ENCODE measurements at places on chromosomes 11 and 22. TPM values are rescaled to one million over a fixed set of nuclear protein-coding genes. Genes with fewer than 3 reads are reported as not detected.

C11orf86 gene
- 577 TPM for polyA plus RNA-seq

AIP gene
- polyA plus RNA-seq, result 92.1 TPM

CD3E gene
- polyA plus RNA-seq, result 6.9 TPM

FAM83F gene
- 8.5 TPM for polyA plus RNA-seq

TP53I11 gene
- 6.8 TPM for polyA plus RNA-seq

SPON1 gene
- 14.1 TPM for polyA plus RNA-seq

DNA sequence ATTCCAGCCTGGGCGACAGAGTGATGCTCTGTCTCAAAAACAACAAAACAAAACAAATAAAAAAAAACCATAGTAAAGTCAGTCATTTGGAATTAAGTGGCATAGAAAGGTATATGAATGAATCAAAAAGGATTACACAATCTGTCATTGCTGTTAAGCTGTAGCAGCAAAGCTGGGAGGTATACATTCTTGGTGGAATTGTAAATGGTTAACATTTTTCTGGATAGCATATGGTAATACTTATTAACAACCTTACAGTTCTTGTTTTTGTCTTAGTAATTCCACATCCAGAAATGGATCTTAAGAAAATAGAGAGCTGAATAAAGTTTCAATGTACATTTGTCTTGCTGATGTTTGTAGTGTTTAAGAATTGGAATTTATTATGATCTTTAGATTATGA, 30.0 kb downstream of the DDX10 start:
- no peak for DNase-seq

GRCh38 chr11:75499423-75500190, 26.1 kb downstream of the GDPD5 start:
- no peak for DNase-seq

- DNase-seq, result peak; percentile 97
Measured at GRCh38 chr22:45246060-45246985, 5.6 kb upstream of the KIAA0930 start.

DNA sequence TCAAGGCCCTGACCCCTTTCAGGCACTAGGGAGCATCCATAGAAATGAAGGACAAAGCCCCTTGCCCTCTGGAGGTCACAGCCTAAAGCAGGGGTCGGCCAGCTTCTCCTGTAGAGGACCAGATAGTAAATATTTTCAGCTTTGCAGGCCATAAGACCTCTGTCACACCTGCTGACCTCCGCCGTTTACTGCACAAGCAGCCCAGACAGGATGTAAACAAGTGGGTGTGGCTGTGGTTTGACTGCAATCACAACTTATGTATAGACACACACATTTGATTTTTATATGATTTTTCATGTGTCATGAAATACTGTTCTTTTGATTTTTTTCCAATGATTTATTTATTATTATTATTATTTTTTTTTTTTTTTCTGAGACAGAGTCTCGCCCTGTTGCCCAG, 34.3 kb downstream of the KIAA1671 start:
- no peak for DNase-seq

DNA sequence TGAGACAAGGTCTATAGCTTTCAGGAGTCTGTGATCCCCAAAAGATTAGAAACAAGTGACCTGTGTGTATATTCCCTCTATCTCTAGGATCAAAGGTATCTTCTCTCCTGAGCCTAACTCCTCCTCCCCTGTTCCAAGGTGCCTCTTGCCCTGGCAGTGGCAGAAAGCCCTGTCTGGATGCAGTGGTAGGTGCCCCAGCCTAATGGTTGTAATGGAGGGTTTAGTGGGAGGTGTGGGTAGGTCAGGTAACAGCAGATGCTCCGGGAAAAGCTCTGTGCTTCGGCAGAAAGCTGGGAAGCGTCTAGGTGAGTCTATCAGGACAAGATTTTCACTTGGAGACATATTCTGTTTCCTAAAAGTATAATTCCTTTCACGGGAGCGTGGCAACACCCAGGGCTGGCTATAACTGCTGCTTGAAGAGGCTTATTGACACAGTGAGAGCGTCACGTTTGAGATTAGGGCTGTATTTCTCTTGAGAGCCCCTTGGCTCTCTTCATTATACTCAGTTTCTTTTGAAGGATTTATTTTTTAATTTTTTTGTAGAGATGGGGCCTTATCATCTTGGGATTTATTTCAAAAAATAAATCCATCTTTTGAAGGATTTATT, 49.5 kb downstream of the PRR5L start:
- DNase-seq, result no peak

DNA sequence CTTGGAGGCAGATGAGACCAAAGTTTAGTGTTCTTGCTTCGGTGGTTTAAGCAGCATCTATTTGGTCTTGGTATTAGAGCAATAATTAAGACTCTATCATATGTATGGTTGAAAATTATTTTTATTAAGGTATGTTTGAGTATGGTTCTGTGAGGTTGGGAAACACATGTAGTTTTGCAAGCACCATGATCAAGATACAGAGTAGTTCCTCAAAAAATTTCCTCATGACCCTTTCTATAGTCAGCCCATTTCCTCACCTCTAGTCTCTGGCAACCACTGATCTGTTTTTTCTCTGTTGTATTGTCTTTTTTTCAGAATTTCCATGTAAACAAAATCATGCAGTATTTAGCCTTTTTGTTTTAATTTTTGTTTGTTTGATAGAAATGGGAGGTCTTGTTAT, 18.4 kb downstream of the MTMR3 start:
- DNase-seq, result no peak

GRCh38 chr11:71145988-71146824, 106.2 kb downstream of the SHANK2 start:
- DNase-seq, result no peak

- no peak for DNase-seq
Measured at GRCh38 chr22:25853078-25853477, 111.1 kb downstream of the MYO18B start.

DNA sequence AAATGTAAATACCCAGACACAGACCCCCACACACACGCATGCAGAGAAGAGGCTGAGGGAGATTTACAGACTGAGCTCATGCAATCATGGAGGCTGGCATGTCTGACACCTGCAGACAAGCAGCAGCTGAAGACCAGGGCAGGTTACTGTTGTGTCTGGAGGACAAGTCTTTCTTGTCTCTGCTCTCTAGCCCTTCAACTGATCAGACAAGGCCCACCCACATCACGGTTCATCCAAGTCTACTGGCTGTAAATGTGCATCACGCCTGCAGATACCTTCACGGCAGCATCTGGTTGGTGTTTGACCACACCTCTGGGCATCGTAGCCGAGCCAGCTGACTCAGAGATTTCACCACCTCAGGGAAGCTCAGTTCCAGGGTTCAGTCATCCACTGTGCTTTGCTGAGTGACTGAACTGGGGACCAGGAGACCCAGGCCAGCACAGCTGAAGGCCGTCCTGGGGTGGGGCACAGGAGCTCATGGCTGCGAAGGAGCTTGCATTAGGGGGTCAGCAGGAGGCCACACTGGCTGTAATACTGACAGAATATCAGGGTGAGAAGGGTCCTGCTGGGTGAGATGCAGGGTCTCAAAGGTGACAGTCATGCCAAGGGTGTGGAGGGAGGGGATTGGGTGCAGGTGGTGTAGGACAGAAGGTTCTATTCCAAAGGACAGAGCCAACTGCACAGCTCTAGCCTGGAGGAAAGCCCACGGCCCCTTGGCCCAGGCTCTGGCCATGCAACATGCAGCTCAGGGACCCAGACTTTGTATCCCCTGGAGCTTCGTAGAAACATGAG, 304.9 kb downstream of the BRD1 start:
- DNase-seq, result no peak

DNA sequence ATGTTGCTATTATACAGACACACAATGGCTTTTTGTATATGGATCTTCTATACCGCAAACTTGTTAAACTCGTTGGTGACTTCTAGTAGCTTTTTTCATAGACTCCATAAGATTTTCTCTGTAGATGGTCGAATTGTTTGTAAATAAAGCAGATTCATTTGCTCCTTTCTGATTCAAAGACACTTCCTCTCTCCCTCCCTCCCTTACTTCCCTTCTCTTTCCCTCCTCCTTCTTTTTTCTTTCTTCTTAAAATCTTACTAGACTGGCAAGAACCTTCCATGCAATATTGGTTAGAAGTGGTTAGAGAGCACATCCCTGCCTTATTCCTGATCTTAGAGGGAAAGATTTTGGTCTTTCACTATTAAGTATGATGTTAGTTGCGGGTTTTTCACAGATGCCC, 36.4 kb downstream of the MYEOV start:
- no peak for DNase-seq

DNA sequence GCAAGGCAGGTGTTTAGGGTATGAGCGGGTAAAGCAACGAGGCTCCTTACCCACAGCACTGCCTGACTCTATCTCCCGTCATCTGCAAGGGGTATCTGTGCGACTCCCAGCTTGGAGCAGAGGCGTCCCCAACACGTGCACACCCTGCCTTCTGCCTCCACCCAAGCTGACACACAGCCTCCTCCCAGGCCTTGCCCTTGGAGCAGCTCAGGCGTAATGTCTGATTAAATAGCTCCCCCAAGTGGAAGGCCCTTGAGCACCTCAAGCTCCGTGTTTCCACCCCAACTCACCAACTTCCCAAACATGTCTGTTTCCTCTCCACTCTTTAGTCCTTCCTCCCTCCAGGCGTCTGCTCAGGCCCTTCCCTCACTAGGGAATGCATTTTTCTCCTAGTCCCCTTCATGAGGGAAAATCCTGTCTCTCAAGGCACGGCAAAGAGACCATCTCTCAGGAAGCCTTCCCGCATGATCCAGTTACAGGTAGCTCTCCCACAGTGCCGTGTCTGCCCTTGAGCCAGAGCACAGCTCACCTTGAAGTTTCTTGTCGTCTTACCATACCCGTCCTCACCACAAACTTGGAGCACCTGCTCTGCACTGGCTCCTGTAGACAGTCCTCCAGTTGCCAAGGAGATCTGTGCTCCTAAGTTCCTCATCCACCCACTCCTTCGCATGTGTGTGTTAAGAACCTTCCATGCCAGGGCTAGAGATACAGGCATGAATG, 15.8 kb downstream of the CYB5R2 start:
- DNase-seq, result peak; percentile 81

GRCh38 chr22:37887584-37888378, 18.3 kb upstream of the MICALL1 start:
- no peak for DNase-seq

GRCh38 chr11:116030697-116031331, 526.6 kb upstream of the CADM1 start:
- DNase-seq, result no peak

DNA sequence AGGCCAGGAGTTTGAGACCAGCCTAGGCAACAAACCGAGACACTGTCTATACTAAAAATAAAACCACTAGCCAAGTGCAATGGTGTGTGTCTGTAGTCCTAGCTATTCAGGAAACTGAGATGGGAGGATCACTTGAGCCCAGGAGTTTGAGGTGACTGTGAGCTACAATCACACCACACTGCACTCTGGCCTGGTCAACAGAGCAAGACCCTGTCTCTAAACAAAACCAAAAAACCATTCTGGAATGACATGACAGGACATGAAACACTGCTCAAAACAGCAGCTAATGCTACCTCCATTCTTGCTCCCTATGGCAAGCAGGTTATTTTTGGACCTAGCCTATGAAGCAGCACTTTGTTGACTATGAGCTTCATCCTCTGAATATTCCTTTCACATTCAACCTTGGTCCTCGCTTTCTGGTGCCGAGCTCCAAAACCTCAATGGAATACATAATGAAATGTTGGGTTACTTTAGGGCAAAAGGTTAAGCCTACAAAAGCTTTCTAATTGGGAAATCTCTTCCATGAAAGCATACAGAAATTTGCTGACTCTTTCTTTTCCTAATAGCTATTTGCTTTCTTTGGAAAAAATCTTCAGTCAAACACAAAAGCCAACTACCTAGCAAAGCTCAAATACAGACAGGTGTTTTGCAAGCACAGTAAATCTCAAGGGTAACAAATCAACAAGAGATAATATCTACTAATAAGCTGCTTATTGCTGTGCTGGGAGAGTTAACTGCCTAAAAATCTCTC, 21.1 kb downstream of the SIK3 start:
- no peak for DNase-seq

DNA sequence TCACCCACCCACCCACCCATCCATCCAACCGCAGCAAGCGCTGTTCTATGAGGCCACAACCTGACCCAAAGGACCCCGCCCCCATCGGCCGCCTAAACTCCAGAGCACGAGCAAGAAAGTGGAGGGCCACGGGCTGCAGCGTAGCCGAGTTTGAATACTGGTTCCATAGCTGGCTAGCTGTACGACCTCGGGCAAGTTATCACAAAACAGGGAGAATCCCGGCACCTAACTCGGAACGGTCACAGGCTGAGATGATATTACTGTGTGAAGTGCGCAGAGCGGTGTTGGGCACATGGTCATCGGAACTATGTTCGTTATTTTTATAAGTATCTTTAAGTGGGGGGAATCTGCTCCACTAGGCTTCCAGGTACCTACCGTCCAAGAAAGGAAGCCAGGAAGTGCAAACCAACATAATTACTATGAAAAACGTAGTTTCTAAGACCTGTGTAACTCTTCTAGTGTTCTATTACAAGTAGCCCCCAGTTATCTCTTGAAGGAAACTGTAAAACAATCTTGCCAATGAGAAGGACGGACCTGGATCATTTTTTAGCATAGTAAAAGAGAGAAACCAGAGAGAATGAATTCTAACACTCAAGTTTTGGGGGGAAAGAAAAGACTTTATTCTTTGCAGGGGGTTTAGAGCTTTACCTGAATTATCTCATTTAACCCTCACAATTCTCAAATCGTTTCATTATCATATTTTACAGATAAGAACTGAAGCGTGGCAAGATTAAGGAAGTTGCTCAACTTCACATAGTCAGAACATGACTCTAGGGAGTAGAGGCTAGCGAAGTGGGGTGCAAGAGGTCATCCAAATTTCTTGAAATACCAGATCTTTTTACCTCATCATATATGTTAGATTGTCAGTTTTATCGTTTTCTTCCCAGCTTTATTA, 663 bp upstream of the BUD13 start:
- DNase-seq, result no peak

DNA sequence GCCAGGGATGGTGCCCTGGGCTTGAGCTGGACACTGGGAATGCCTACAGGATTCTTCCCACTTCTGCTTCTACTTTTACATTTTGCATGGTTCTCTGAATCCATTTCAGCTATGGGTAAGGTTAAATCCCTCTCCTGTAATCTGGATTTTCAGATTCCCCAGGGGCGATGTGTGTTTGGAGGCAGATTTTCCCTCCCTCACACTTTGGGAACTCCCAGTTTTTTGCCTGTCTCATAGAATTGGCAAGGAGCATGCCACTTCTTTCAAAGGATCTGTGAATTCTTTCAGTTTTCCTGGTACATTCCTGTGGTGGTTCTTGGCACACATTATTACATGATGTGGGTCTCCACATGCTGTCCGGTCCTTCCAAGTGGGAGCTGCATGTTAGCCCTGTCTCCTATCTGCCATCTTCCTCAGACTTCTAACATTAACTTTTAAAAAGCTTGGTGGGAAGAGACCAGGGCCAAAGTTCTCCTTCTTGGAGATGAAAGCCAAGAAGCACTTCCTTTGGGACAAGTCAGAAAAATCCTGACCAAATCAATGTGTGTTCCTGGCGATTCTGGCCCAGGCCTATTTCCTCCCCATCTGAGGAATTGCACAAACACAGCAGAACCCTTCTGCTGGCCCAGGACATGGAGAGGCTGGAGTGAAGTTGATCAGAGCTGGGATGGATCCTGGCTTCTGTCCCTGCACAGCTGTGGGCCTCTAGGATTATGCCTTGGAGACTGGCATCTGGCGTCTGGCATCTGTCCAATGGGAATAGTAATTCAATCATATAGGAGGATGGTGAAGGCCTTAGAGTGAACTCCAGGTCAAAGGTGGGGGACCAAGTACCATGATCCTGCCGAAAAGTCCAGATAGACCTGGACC, 5.4 kb upstream of the APOL2 start:
- no peak for DNase-seq

- DNase-seq, result no peak
Measured at GRCh38 chr11:105489446-105489845, 120.4 kb upstream of the GRIA4 start.

- DNase-seq, result no peak
Measured at GRCh38 chr22:47369431-47370015, 607.1 kb downstream of the TBC1D22A start.

GRCh38 chr11:118198370-118198769, 21.9 kb upstream of the SCN2B start:
- DNase-seq, result peak; percentile 70
